ENCODE measurements at places on chromosomes 2 and 18.

DNA sequence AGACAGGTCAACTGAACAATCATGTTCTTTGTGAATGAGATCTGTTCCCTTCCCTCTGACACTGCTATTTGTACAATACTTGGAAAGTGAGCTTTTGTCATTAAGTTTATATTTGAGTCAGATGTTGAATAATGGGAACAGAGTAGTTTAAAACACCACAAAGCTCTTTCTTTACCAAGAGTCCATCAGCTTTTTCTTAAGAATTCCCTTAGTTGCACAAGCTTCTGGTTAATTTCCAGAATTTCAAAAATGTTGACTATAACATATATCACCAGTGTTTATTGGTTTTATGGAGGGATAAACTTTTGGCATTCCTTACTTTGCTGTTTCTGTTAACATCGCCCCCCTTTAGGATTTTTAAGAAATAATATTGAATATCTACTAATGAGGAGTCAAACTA lies 403.7 kb downstream of the CCDC85A start:
- no peak for DNase-seq

GRCh38 chr2:218983263-218983933 lies 1.6 kb downstream of the FEV start:
- no peak for DNase-seq

GRCh38 chr2:207160115-207160514 lies 5.6 kb downstream of the KLF7 start:
- no peak for DNase-seq

DNA sequence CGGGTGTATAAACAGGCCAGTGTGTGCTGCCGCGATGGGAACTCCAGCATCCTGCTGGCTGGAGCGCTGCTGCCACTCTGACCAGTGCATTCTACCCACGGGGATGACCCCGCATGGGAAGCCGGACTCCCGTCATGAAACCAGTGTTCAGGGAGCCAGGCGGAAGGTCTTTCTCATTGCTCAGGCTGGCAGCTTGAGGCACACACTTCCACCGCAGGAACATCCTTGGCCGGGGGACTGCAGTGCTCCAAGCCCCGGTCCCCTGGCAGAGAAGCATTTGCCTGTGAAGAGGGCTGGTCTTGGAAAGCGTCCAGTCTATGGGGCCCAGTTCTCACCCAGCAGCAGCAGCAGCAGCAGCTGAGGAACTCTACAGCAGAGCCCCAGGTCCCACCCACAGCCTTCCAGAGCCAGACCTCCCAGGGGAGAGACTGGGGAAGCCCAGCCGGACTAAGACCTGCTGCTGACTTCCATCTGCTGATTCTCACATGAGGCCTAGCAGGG lies 235.9 kb downstream of the KLHL29 start:
- DNase-seq = no peak
